ENCODE measurements at places on chromosomes 3 and 15.

GRCh38 chr3:365268-365667 lies 168.7 kb downstream of the CHL1 start:
- DNase-seq = no peak

DNA sequence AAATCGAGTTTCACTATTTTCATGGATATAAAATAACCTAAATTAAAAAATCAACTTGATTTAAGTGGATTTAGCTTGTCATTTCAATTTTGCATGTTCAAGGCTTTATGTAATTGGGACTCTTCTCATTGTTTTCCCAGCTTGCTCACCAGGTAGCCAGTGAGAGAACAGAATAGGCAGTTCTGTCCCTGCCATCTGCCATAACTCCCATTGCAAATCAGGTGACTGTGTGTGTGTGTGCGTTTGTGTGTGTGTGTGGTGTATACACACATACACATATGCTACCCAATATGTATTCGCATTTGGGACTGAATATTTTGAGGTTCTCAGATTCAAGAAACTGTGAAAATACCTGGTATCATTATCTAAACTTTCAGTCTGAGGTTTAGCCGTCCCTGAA lies 1069.8 kb downstream of the IGSF11 start:
- DNase-seq = no peak

- no peak for DNase-seq
These were observed 5.9 kb upstream of the ISY1 start for GRCh38 chr3:129166579-129167332.

DNA sequence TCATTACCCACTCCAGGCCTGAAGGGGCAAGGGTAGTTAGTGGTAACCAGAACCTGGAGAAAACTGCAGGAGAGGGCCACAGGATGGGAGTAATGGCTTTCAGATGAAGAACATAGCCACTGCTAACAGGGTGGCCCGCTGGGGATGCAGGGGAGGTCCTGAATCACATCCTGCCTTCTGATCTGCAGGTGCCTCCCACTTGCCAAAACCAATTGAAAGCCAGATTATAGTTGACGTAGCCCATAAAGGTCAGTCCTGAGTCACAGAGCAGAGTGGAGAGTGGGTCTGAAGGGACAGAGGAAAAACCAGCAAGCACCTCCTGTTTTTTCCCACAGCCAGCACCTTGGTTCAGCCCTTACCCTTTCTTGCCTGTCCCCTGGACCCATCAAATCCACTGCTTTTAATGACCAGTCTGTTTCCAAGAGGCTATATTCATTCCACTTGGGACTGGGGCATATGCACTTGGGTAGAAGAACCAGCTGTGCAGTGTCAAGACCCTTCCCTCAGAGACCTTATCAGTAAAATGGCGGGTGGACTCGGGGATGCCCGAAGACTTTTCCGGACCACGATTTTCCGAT lies 646 bp upstream of the SLC35G2 start:
- peak; percentile 76 for DNase-seq

DNA sequence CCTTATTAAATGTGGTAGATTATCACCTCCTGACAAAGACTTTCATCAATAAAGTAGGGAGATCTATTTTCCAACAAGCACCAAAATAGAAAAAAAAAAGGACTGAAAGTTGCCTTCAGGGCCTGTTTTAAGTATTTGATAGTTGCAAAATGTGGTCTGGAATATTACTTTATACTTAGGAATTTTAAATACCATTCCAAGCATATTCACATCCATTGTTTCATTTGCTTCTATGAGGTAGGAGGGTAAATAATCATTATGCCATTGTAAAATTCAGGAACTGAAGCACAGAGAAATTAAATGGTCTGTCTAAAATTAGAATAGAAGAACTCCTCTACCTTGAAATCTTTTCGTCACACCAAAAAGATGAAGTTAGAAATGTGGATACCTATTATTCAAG lies 110.0 kb downstream of the TMCC1 start:
- no peak for DNase-seq

GRCh38 chr15:93848490-93848889 lies 382.9 kb upstream of the MCTP2 start:
- no peak for DNase-seq

- DNase-seq = peak; percentile 89
These were observed 408 bp downstream of the WDR82 start for GRCh38 chr3:52277972-52278509.

- no peak for DNase-seq
These were observed at the start of gene TGM5 for GRCh38 chr15:43266834-43267233. Gene TGM5, minus strand, starts transcription at chr15:43266928. Its CDS starts 79 bp downstream, at chr15:43266849.

DNA sequence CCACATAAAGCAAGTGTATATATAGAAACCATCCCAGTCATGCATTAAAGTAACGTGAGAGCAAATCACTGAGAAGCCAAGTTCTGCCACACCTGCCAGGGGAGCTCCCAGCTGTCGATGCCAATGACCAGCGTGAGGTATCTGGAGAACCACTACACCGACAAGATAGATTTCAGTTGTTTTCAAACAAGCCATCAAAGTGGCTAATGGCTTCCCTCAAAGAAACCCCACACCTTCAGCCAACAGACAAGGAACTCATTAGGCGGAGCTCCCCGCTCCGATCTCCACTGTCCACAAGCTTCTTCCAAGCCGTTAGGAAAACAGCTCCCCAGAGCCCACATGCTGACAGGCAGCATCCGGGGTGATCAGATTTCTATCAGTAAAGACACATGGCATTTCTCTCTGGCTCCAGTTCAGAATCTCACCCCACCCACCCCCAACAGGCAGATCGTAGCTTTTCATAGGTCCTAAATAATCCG lies 54.2 kb upstream of the SPATA12 start:
- no peak for DNase-seq

- DNase-seq = no peak
These were observed 123.0 kb downstream of the MEGF11 start for GRCh38 chr15:66130496-66131034.

DNA sequence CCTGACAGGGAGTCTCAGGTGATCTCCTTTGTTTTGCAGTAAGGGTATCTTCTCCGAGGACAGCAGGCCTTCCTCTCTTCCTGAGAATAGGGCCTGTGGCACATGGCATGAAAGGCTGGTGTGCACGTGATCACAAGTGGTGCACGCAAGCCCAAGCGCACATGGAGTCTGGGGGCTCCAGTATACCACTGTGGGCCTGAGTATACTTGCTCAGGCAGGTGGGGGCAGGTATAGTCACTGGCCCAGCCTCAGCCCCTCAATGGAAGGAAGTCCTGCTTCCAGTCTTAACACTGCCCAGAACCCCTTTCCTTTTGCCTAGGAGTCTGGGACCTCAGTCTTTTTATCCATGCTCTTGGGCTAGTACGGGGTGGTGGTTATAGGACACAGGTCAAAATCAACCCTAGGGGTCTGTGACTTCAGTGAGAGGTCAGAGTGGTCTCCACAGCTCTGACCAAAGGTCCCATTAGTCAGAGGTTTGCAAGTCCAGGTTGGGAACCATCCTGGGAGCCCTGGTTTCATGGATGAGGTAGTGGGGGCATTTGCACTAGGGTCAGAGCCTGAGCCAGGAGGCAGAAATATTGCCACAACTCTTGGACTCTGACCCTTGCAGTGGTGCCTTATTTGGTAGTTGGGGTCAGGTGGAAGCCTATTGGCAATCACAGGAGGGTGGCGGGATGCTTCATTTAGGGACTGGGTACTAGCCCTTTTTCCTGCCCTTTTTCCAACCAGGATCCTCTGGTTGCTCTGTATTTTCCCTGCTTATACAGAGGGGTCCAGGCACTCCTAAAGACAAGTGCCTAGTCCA lies 823 bp upstream of the CCDC71 start:
- DNase-seq = peak; percentile 68

DNA sequence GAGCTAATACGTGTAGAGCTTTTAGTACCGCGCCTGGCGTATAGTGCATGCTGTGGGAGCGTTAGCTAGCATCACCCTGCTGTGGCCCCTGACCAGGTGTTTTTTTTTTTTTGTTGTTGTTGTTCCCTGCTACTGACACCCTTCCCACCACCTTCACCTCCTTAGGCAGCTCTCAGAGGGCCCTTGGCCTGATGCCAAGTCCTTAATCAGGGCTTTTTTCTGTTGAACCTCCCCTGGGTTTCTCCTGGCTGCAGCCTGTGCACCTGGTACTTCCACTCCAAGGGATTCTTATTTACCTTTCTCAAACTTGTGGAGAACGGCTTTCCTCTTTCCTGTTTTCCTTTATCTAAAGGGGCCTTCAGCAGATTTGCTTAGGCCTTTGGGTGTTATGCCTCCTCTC lies 53.3 kb downstream of the SLC7A14 start:
- no peak for DNase-seq

- no peak for DNase-seq
These were observed 99.4 kb downstream of the ALCAM start for GRCh38 chr3:105466072-105466471.

GRCh38 chr3:63338351-63338750 lies 60.2 kb downstream of the SYNPR start:
- DNase-seq = peak; percentile 10

DNA sequence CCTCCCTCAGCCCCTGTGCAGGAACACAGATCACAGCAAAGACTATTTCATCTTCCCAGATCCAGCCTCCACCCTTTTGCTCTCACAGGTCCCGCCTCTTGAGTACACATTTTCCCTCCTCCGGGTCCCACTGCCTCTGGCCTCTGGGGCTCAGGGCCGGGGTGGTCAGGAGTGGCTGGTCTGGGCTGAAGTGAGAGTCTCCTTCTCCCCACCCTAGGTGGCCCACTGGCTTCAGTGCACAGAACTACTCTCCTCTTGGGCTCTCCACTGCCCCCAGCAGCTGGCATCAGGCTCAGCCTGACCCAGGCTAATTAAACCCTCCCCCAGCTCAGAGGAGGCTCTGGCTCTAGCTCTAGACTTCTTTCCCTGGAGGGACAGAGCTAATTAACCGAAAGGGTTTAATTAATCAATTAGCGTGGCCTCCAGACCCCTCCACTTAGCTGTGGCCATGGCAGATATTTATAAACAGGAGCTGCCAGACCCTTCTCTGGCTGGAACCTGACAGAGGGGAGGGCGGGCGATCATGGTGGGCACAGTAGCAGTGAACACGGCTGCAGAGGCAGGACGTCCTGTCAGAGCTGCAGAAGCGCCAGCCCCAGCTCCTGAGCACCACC lies 15.1 kb downstream of the DUSP7 start:
- no peak for DNase-seq

DNA sequence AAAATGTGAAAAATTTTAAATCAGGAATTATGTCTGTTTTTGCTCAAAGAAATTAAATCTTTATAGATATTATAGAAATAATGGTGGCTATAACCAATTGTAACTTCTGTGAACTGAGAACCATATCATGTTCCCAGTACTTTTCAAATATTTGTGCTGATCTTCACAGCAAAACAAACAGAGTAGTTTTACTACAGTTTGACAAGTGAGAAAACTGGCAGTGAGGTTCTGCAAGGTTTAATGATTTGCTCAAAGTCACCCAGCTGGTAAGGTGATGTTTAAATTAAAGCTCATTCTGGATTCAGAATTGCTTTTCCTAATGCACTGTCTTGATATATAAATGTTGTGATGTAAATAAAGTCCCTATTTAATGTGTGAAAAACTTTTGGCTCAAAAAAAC lies 22.0 kb upstream of the SPTSSB start:
- no peak for DNase-seq

DNA sequence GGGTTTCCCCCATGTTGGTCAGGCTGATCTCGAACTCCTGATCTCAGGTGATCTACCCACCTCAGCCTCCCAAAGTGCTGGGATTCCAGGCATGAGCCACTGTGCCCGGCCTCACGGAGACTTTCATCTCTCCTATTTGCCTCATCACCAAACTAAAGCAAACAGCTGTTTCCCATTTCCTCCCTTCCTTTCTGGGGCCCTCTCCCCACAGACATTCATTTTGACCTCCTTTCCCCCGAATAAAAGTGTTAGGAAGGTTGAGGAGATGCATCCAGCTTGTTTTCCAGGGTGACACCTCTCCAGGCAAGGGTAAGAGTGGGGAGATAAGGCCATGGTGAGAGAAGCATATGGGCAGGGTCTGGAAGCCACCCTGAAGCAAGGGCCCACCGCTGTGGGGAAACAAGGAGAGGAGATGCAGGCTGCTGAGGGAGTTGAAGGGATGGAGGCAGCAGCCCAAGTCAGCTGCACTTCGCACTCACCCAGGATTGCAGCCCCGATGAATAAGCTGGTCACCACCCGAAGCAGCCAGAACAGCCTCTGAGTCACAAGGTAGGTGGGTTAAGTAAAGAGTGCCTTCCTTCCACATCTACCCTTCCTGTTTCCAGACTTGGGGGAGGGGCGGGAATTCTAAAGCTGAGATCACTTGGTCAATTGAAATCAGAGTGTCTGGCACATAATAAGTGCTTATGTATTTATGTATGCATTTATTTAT lies 7.7 kb downstream of the DUOXA2 start:
- DNase-seq = peak; percentile 99

- DNase-seq = no peak
These were observed 542 bp upstream of the MEIS2 start for GRCh38 chr15:37100966-37101215.

GRCh38 chr3:13580256-13581023 lies 31.5 kb downstream of the FBLN2 start:
- peak; percentile 23 for DNase-seq

DNA sequence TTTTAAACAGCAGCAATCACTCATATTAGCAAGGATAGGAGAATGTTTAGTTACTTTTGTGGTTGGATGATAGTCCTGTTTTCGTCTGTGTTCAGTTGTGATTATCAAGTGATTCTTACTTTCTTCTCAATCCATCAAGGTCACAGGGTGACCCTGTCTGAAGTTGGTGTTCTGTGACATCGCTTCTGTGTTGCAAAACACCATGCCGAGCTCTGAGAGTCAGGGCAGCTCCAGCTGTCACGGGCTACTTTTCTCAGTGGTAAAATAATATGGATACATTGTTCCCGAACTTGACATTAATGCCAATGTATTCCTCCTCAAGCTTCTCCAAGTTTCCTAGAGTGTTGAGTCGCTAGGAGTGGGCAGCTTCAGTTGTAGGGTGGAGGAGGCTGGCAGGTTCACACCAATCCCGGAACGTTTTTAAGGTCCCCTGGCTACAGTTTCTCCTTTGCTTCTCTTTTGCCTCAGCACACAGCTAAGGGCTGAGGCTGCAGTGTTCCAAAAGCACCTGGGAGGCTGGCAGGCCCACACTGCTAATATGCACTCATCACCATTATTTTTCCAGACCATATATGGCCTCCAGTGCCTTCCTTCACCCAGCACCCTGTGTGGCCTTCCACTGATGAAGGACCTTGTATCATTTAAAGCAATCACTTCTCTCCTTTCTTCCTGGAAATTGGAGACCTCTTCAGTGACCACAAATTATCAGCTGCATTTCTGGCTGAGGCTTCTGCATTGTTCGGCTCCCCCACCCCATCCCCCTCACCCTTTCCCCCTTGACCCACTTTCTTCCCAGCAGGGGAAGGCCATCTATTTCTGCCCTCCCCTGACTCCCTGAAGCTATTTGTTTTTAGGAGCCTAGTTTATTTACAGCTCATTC lies 25.8 kb downstream of the COLQ start:
- peak; percentile 59 for DNase-seq

GRCh38 chr15:32790352-32790999 lies 72.7 kb downstream of the GREM1 start:
- DNase-seq = peak; percentile 21

GRCh38 chr3:56938530-56938929 lies 121.9 kb upstream of the SPATA12 start:
- DNase-seq = no peak
